ENCODE measurements at places on chromosomes 6 and 20.
A peak's percentile ranks its signal among the peaks of the same experiment; 100 is the strongest.

DNA sequence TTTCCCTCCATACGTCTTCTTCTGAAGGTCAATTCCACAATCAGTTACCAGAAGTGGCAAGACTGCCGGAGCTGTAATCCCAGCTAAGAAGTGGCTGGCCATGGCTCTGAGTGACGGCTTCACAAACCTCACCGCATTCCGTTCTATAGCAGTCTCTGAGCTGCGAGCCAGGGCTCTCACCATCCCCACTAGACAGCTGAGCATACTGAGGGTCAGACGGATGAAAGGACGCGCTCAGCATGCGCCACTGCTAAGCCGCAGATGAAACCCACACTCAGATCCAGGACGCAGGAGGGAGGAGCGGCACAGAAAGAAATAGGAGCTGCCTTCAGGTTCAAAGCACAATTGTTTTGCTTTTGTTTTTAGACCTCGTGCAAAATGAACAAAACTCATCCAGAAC lies 97.9 kb downstream of the ANKRD60 start:
- DNase-seq, result no peak

- DNase-seq, result peak; percentile 58
Measured at GRCh38 chr6:118893064-118893806, 717 bp upstream of the ASF1A start.

DNA sequence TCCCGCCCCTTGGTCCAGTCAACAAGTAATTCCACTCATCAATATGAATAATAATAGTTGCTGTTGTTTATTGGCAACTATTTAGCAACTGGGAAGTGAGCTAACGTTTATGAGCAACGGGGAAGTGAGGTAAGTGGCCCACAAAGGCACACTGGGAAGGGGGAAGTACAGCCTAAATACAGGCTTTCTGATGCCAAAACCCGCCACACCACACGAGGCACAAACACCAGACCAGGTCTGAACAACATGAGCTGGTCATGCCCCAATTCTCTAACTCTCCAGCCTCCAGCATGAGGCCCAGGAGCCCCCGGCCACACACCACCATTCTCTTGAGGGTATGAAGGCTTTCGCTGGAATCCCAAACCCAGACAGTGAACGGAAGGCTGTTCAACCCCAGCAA lies 50.8 kb downstream of the PREX1 start:
- DNase-seq, result no peak

DNA sequence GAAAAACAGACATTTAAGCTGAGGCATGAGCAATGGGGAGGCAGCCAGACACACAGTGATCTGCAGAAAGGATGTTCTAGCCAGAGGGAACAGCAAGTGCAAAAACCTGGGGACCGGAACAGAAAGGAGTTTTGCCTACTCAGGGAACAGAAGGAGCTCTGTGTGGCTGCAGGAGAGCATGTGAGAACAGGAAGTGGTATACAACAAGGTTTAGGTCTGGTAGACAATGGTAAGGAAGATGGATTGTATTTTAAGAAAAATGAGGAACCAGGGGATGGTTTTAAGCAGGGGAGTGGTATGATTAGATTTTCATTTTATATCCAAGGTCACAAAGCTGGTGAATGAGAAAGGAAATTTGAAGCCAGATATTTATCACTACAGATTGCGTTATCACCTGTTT lies 157.5 kb downstream of the UNC5CL start:
- DNase-seq, result no peak

GRCh38 chr6:71228461-71229041 lies 60.1 kb upstream of the OGFRL1 start:
- DNase-seq, result no peak

GRCh38 chr6:44967481-44967880 lies 360.6 kb upstream of the RUNX2 start:
- DNase-seq, result no peak

GRCh38 chr6:73369563-73369962 lies at the start of gene OOEP:
OOEP (minus strand) TSS chr6:73369897; CDS start chr6:73369792, 105 bp downstream.
- no peak for DNase-seq

- DNase-seq, result no peak
Measured at GRCh38 chr20:59448196-59448595, 147.8 kb downstream of the EDN3 start.

DNA sequence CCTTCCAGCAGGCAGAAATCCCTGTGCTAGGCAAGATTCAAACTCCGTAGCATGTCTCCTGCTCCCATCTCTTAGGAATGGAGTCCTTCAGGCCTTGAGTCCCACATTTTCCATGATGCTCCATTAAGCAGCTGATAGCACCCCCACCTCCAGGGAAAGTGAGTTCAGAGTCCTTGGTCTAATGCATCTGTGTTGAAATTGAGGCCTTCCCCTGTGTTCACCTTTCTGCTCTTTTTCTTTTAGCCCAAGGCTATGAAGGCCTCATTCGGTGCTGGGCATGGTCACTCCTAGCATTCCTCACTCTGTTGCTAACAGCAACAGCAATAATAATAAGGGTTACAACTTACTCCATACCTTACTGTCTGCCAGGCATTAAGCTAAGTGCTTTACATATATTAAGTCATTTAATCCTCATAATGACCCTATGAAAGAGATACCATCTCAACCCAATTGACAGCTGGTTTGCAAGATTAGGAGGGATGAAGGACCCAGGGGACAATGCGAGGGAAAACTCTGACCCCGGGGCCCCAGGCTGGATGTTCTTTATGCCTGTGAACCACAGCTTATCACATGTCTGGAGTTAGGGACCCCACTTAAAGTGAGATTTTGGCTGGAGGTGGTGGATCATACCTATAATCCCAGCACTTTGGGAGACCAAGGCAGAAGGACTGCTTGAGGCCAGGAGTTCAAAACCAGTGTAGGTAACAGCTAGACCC lies 17.5 kb upstream of the PANK2 start:
- DNase-seq, result no peak

- DNase-seq, result no peak
Measured at GRCh38 chr20:55533632-55534031, 471.7 kb downstream of the CBLN4 start.

DNA sequence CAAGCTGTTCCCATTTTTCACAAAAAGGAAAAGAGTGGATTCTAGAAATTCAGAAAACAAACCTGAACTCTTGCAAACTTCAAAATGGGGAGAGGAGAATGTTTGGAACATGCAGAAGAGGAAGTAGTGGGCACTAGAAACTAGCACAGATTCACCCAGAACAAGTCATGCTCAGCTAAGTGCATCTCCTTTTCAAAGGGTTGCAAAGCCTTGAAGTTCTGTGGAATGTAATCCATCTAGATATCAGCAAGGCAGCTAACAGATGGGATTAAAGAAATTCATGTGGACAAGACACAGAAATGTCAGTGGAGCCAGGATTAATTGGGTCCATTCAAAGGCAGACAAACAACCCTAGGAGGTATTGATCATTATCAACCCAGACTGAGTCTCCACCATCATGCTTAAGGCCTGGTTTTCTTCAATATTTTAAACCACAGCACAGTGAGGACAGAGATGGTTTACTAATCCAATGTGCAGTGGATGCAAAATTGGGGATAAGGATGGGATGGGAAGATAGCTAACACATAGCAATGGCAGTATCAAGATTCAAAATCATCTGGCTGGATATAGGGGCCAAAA lies 31.3 kb downstream of the KCNK5 start:
- no peak for DNase-seq

- DNase-seq, result no peak
Measured at GRCh38 chr20:11700831-11701230, 216.9 kb upstream of the BTBD3 start.

DNA sequence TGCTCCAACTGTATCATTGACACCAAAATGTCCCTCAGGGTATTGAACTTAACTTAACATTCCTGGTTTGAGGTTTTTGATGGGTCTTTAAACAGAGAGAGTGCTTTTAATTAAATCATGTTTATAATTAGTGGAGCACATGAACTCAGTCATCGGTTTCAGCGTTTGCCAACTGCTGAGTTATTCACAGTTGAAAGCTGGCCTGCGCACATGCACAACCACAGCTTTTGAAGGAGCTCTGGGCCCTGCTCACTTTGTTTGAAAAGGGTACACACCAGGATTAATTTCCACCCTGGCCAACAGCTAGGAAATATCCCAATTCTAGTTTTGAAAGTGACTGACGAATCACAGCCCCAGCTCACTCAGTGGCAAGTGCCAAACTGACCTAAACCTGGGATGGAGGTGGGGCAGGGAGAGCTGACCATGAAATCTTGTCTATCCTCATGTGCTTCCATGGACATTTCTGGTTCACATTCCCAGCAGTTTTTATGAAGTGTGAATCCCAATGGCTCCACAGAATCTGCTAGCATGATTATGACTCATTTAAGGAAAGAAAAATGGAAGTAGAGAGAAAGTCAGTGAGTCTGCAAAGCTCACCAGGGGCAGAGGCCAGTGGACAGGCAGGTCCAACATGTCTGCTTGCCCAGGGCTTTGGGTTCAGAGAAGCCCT lies 247.8 kb downstream of the FNDC1 start:
- no peak for DNase-seq

GRCh38 chr6:46293641-46294316 lies 123.0 kb upstream of the ENPP5 start:
- DNase-seq, result no peak

- no peak for DNase-seq
Measured at GRCh38 chr6:143040018-143040417, 20.7 kb upstream of the AIG1 start.

DNA sequence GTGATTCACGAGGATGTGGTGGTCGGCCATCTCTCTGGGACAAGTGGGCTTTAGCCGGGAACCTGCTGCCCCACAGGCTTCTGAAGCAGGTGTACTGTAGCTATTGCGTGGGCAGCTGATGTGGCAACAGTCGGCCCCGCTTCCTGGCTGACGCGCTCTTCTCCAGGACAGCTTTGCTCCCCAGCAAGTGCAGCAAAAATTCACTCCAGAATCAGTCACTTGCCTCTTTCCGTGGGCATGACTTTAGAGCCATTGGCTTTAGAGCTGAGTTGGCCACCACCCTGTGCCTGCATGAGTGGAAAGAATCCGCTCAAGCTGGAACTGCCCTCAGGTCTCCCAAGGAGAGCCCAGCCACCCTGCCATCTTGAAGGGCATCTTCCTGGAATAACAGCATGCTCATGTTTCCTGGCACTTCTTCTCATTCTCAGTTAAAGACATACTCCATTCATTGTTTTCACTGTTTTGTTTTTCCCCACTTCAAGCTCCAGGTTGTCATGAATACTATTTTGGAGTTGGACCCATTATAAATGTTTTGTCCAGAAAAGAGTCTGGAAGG lies 178.3 kb downstream of the ZDHHC14 start:
- DNase-seq, result no peak

GRCh38 chr6:165098165-165098564 lies 211.2 kb downstream of the C6orf118 start:
- DNase-seq, result no peak

GRCh38 chr6:101458826-101459225 lies 65.3 kb downstream of the GRIK2 start:
- DNase-seq, result no peak

DNA sequence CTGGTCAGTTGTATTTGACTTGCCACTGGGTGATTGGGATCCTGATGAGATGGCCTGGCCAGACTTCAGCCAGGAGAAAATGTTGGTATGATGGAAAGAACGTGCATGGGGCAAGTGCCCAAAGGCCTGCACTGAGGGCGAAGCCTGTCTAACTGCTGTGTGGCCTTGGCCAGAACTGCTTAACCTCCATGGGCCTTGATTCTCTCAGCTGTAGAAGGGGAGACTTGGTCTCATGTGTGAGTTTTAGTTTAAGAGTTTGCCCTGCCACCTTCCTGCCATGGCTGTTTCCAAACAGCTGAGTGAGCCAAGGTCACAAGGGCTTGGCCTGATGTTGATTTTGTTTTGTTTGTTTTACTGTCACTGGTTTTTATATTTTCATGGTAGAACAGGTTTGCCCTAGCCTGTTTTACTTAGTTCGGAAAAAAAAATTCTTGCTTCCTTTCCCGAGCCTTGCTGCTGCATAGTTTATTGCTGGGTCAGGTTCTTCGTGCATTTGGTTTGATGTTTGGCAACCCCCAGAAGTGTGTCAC lies 35.3 kb downstream of the DSTN start:
- no peak for DNase-seq

GRCh38 chr20:39395478-39396291 lies 433.5 kb downstream of the DHX35 start:
- no peak for DNase-seq

- DNase-seq, result no peak
Measured at GRCh38 chr6:27847706-27848105, 64.5 kb downstream of the OR2B2 start.

- DNase-seq, result peak; percentile 46
Measured at GRCh38 chr20:1509237-1509636, 18.0 kb upstream of the SIRPB2 start.

DNA sequence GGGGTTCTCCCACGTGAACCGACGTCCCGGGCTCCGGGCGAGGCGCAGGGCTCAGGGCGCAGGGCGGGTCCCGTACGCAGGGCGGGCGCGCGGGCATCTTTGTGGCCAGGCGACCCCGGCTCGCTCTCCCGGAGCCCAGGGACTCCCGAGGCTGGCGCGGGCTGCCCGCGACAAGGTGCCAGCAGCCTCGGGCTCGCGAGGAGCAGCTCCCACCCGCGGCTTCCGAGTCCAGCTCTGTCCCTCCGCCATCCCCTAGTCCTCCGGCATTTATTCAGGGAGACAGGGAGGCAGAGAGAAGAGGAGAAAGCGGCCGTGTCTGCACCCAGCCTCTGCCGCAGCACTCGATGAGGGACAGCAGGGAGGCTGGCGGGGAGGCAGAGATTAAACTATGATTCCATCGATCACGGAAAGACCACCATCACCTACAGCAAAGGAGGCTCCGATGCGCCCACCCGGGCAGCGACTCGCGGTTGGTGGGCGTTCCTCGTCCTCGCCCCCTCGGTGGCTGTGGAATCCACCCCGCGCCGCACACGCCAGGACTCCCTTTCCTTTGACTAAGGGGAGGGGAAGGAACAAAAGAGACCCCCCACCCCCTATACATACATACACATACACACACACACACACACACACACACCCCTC lies 1.1 kb downstream of the RGS17 start:
- DNase-seq, result no peak

GRCh38 chr6:137873273-137873762 lies 6.3 kb downstream of the TNFAIP3 start:
- peak; percentile 30 for DNase-seq

GRCh38 chr20:48797850-48798747 lies 29.7 kb downstream of the PREX1 start:
- DNase-seq, result no peak
